ENCODE measurements at places on chromosomes 1 and 21.

- DNase-seq, result peak; percentile 64
These were observed 214.5 kb downstream of the VAV3 start for GRCh38 chr1:107750364-107750959.

DNA sequence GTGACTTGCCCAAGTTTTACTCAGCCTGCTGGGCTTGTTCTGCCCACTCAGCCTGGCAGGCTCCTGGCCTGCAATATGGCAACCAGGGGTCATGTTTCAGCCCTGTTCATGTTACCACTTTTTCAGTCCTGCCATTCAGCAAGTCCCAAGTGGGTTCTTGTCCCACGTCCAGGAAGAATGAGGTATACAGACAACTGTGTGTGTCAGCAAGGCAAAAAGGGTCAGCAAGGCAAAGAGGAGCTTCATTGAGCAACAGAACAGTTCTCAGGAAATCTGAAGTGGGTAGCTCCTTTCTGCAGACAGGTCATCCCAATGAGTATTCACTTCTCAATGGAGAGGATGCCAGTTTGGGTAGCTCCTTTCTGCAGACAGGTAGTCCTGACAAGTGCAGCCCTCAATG is 1233.3 kb upstream of the B3GALT2 start:
- DNase-seq, result no peak

GRCh38 chr1:35201631-35202030 is 8.7 kb upstream of the SFPQ start:
- DNase-seq, result no peak

GRCh38 chr1:223429313-223429731 is 36.1 kb downstream of the CCDC185 start:
- peak; percentile 72 for DNase-seq

- DNase-seq, result no peak
These were observed 544.1 kb downstream of the KIF26B start for GRCh38 chr1:245698860-245699259.

GRCh38 chr1:170624146-170624545 is 39.8 kb upstream of the PRRX1 start:
- peak; percentile 87 for DNase-seq

GRCh38 chr1:173341307-173341706 is 134.2 kb upstream of the TNFSF4 start:
- DNase-seq, result peak; percentile 85

- DNase-seq, result no peak
These were observed 13.2 kb downstream of the AVPR1B start for GRCh38 chr1:206103979-206104378.

GRCh38 chr1:17990401-17990800 is 117.2 kb upstream of the IGSF21 start:
- DNase-seq, result no peak

- DNase-seq, result no peak
These were observed 22.3 kb upstream of the ZZZ3 start for GRCh38 chr1:77704736-77705135.

DNA sequence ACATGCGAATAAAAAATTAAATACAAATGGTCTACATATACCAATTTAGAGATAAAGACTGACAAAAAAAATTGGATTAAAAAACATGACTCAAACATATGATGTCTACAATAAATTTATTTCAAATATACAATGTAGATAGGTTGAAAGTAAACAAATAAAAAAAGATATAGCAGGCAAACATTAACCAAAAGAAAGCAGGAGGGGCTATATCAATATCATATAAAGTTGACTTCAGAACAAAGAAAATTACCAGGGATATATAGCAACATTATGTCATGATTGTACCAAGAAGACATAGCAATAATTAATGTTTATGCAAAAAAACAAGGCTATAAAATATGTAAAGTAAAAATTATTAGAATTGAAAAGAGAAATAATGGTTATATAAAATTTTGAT is 49.9 kb upstream of the INSL5 start:
- DNase-seq, result no peak

DNA sequence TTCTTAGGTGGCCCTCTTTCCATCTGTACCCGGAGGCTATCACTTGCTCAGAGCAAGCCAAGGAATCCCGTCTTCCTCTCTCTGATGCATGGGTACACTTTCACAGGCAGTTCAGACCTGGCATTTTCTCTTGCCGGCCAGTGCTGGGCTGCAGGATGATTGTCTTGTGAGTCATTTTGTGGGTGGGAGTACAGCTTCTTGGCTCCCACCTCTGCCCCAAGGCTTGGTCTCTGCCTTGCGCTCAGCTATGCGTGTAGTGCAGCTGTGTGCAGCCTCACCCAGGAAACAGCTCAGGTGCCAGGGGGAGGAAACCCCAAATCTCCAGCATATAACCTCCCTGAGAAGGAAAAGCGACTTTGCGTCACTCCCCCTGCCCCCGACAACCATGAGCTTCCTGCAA is 3.9 kb upstream of the AJAP1 start:
- no peak for DNase-seq

GRCh38 chr1:206524739-206525364 is 17.5 kb downstream of the RASSF5 start:
- no peak for DNase-seq

DNA sequence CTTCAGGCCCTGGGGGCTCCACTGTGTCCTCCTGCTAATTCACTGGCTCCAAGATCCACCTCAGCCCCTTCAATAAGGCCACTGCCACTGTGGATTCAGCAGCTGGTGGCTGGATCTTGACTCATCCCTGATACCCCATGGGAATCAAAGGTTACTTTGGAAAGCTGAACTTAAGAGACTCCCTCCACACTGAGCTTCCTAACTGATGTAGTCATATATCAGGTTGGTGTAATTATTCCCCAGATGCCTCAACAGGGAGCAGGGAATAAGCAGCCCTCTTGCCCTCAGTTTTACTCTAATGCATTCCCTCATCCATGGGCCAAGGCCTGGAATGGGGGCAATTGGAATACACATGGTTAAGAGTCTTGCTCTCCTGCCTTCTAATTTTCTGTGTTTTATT is 164.6 kb downstream of the FASLG start:
- DNase-seq, result peak; percentile 91

GRCh38 chr1:24990136-24990535 is 60.1 kb upstream of the RUNX3 start:
- DNase-seq, result no peak

DNA sequence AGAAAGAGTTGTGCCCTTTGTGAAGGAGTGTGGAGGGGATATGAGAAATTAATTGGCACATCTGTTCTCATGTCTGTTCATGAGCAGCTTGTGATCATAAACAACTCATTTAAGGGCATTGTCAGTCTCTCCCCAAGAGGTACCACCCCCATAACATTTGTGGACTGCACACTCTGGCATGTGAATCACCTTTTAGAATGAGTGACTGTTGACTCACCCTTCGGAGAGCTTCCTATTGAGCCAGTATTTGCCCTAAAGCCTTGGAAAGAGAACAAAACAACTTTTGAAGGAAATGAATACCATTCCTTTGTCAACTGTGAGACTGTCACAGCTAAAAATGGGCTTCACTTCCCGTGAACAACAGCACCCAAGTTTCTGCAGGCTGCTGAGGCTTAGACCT is 27.5 kb upstream of the MYSM1 start:
- DNase-seq, result peak; percentile 47

GRCh38 chr21:46180778-46181391 is 3.4 kb downstream of the SPATC1L start:
- no peak for DNase-seq

DNA sequence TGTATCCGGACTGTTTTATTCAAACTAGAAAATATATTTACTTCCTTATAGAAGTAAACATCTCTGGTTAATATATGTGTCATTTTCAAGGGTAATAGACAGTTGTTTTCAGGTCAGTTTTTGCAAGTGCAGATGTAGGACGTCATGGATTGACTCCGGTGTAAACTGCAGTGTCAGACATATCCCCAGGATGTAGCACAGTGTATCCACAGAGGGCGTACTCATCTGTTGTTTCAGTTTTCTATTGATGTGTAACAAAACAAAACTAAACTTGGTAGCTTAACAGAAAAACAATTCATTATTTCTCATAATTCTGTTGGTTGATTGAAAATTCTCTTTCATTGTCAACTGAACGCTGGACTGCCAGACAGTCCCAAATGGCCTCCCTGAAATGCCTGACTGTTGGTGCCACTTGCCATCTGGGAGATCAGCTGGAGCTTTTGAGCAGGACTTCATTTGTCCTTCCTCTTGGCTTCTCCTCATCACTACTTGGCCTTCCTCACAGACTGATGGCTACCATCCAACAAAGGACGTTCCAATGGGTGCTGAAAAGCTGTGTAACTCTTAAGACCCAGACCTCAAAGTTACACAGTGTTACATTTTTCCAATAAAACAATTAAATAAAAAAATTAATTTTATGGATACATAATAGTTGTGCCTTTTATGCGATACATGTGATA is 181.6 kb downstream of the NCAM2 start:
- peak; percentile 47 for DNase-seq

- peak; percentile 92 for DNase-seq
These were observed 1.1 kb downstream of the GABPA start for GRCh38 chr21:25735646-25736597.

- DNase-seq, result no peak
These were observed 15.9 kb downstream of the HENMT1 start for GRCh38 chr1:108644984-108645383.

DNA sequence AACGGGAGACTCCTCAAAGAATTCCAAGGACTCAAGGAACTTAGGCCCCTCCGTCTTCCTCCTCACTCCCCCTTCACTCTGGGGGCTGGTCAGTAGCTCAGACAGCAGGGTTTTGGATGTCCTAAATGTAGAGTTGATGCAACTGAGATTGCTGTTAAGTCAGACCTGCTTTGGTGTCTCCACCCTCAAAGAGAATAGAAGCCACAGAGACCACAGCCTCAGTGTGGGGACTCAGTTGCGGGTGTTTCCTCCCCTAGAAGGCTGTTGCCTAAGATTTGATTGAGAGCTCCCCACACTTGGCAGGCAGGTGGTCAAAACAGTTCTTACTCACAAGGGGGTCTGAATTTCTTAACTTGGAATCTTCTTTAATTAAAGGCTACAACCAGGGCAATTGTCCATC is 7.6 kb downstream of the MAN1C1 start:
- DNase-seq, result peak; percentile 25

- no peak for DNase-seq
These were observed 12.9 kb downstream of the MEAF6 start for GRCh38 chr1:37501661-37502060.

DNA sequence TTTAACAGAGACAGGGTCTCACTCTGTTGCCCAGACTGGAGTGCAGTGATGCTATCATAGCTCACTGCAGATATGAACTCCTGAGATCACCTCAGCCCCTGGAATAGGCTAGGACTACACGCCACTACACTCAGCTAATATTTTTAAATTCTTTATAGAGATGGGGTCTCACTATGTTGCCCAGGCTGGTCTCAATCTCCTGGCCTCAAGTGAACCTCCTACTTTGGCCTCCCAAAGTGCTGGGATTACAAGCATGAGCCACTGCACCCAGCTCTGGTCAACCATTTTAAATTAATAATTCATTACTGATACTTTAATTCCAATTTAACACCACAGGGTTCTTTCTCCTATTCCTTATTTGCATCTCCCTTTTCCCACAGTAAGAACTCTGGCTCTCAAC is 18.5 kb upstream of the EPS15 start:
- no peak for DNase-seq

GRCh38 chr1:29239142-29239541 is 2.8 kb downstream of the PTPRU start:
- peak; percentile 50 for DNase-seq

DNA sequence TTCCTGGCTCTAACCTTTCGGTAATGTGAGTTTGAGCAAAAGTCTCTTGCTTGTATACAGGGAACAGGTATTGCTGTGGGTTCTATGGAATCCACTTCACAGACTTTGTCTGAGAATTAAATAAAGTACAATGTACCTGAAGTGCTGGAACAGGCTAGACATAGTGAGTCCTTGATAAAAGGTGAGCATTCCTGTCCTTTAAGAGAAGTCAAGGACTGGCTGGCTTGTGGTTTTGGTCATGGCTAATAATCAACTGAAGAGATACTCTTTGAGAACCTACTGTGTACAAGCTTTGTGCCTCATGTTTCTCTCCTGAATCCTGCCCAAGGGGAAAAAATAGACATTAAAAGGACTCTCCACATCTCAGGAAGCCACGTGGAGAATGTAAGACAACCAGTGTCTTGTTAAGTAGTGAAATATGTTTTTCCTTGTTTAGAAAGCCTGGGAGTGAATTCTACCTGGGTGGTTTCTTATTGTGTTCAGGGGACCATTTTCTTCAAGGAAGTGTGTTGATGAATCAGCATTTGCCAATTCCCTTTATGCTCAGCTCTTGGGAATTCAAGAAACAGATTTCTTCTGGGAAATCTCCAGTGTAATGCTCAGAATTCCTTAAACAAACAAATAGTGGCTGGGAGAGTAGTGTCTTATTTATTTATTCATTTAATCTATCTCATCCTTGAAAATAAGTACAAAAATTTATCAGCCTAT is 55.2 kb upstream of the PLD5 start:
- DNase-seq, result no peak

DNA sequence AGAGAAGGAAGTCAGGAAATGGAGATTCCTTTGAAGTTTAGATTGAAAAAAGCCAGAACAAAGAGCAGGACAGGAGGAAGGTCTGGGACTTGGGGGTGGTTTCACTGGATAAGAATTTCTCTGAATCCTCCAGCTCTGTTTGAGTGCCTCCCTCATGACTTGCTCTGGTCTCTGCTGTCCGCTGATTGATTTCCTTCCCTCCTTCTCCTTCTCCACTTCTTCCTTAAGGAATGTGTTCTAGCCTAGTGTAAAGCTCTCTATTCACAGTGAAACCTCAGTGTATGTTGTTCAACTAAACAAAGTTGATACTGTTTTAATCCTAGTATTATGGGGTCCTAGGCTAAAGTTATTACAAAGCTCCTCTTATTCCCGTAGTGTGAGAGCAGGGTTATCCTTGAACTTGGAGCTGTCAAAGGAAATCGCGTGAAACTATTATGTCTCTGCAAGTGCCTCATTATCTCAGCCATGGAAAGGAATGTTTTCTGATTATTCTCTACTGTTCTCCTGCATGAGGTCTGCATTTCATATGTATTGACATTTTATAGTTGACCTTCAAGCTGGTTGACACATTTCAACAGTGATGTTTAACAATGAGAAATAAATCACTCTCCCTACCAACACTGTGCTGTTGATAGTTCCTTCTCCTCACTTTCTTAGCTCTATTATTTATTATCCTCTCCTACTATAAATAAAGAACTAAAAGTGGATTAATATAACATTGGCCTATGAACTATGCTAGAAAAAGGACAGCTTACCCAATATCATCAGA is 82.7 kb upstream of the KCTD3 start:
- DNase-seq, result no peak

- no peak for DNase-seq
These were observed 28.2 kb upstream of the FCRL4 start for GRCh38 chr1:157626099-157626498.

DNA sequence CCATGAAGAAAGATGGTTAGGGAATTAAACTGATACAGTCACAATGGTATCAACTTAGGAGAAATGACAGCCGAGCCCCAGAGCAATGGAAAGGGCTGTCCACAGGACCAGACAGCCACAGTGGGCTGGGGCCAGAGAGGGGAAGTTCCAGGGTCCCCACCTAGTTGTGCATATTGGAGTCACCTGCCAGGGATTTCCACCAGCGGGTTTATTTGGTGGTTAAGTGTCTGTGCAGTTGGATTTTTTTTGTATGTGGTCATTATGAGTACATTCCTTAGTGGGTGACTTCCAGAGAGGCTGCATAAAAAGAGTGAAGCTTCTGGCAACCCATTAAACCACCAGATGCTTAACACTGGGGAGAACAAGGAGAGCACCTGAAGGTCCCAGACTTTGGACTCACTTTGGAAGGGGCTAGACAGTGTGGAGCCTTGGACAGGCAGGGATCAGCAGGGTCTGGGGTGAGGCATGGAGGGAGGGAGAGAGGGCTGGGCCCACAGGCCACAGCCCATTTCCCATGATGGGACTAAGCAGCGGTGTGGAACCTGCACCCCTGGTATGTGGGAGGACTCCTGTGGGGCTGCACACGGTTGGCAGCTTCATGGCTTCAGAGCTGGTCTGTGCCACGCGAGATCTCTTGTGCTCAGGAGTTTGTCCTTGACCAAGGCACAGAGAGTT is 7.8 kb upstream of the PTTG1IP start:
- peak; percentile 70 for DNase-seq
